ENCODE measurements at places on chromosomes 7 and 10.

GRCh38 chr10:60644436-60645130, 133.7 kb upstream of the CDK1 start:
- DNase-seq = no peak

DNA sequence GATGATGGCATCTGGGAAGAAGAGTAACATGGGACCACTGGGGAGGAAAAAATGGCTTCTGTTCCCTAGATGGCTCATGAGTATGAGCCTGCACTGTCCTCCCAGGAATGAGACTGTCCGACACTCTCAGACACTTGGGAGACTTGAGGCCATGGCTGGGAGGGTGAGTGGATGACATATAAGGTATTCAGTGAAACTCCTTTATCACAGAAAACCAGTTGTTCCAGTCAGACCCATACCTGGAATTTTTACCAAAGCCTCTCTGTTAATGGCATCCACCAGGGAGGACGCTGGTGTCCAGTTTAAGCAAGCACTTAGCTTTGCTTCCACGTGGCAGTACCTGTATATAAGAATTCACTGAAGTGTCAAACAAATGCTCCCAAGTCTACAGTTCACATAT, 116.7 kb upstream of the C10orf90 start:
- DNase-seq = no peak

DNA sequence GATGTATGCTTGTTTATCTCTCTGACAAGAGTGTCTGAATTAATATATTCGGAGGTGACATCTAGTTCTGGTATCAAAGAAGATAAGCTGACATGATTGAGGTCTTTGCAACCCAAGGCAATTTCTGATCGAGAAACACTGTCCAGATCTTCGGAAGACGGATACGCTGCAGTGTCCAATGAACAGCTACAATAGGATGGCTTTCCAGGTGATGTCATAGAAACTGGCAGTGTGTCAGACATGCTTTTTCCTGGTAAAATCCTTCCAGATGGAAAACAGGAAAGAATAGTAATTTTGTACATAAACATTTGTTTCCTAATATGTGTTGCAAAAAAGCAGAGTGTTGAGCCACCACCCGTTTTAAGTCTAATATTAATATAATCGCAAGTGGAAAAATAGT, 33.4 kb downstream of the VWDE start:
- DNase-seq = no peak

DNA sequence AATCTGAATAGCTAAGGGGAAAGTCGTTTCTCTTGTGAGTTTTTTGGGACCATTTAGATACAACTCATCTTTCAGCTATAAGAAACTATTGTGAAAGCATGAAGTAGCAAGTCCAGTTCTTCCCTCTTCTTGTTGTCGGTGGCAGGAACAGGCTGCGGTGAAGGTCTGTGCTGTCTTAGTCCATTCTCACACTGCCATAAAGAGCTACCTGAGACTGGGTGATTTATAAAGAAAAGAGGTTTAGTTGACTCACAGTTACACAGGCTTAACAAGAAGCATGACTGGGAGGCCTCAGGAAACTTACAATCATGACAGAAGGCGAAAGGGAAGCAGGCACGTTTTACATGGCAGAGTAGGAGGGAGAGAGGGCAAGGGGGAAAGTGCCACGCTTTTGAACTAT, 261.8 kb downstream of the GATA3 start:
- no peak for DNase-seq

DNA sequence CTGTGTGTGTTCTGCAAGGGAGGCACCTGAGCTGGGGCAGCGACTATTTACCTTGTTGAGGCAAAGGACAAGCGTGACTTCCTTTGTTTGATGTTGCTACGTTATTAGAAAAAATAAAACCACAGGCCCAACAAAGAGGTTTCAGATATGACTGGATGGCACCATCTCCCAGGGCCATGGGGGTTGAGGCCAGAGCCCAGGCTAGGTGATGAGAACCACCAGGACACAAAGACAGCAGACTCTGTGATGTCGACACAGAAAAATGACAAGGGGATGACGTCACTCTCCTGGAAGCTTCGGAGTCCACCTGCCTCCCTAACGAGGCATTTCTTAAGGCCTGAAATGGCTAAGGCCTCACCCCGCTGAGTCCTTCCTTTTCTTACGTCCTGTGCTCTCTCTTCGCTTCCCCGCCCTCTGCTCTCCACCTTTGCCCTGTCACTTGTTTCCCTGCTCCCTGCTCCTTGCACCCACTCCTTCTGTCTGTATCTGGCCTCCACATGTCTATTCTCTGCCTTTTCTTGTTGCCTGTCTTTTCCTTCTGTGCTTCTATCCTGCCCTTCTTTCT, 83.0 kb upstream of the ADRB1 start:
- DNase-seq = peak; percentile 74

Measured in effector memory CD8-positive, alpha-beta T cell (primary cell).